ENCODE measurements at places on chromosomes 3 and 15.

GRCh38 chr15:77791941-77792340 is 159.2 kb upstream of the LINGO1 start:
- no peak for DNase-seq

DNA sequence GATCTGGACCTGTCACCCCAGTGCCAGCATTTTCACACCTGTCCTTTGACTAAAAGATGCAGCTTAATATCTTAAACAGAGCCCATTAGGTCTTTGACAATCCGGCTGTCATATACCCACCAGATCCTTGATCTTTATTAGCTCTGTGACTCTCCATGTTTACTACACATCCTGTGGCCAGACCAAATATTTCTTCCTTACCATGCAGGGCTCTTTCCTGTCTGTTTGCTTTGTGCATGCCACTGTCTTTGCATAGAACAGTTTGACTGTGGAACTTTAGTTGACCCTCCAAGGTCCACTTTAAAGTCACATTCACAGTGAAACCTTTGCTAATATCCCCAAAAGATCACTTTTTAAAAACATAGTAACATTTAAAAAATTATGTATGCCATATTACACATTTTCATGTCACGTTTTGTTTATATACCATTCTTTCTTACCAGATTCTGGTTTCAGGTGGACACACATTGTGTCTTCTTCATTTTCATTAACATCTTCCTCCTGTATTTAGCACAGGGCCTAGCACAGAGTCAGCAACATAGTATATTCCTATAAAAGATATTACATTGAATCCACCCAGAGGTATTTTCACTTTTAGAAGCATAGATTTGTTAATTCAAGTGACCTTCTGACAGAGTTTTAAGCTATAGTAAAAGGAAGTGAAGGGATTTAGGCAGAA is 95.8 kb downstream of the RAP2B start:
- DNase-seq = peak; percentile 9

DNA sequence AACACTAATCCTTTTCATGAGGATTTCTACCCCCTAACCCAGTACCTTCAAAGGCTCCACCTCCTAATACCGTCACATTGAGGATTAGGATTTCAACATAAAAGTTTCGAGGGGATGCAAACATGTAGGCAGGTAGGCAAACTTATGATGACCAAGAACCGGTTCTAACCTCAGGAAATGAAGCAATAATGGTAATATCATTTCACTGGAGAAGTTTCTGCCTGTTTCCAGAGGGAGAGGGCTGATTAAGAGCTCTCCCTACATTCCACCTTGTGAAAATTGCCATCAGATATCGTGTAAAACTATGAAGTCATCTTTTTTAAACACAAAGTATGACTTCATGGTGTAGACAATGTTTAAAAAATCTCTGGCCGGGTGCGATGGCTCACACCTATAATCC is 31.6 kb downstream of the NKIRAS1 start:
- DNase-seq = no peak

DNA sequence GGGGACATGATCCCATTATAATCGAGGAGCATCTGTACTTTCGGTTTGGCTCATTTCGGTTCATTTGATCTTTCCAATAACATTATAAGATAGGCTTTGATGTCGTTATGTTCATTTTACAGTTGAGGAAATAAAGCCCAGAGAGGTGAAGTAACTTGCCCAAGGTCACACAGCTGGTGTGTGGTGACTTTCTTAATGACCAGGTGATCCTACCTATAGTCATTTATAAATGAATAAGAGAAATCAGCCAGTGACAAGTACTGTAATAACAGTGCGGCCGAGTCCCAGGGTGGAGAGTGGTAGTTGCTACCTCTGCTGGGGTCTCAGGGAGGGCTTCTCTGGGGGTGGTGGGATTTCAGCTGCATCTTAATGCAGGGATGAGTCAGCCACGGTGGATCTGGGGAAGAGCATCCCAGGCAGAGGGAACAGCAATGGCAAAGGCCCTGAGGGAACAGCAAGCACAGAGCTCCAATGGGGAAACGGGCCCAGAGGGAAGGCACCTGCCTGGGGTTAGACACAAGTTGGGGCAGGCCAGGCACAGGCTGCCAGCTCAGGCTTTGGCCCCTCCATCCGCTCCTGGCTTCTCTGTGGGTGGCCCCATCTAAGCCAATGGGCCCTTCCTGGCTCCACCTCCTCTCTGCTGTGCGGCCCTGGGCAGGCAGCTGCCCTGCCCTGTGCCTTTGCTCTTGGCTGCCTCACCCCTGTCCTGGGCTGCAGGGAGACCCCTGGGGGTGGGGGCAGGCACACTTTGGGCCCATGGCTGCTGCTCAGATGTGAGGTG is 1.1 kb upstream of the FBLN2 start:
- DNase-seq = no peak

GRCh38 chr15:64987136-64987535 is 2.6 kb downstream of the SPG21 start:
- DNase-seq = no peak

- DNase-seq = no peak
These were observed 161.6 kb downstream of the TCF12 start for GRCh38 chr15:57079931-57080620.

DNA sequence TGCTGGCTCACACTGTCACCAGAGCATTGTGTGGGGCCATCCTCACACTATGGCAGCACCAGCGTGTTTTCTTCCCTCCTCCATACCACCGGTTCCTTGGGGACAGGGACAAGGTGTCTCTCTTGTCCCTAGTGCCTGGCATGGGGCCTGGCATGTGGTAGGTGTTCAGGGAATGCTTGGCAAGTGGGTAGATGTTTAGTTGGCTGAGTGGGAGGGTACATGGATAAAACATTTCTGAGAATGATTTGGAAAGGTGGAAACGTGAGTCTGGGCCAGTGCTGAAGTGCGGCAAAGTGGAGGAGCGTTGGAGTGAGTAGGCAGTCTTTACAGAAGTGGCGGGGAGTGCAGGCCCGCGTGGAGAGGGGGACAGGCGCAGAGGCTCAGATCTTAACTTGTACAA is 15.0 kb downstream of the SNAPC5 start:
- DNase-seq = no peak

DNA sequence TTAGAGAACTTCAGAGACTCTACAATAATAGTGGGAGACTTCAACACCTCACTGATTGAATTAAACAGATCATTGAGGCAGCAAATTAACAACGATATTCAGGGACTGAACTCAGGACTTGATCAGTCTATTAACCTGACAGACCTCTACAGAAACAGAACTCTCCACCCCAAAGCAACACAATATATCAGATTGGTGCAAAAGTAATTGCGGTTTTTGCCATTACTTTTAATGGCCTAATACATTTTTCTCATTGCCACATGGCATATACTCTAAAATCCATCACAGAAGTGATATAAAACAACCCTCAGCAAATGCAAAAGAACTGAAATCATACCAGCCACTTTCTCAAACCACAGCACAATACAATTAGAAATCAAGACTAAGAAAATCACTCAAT is 298.1 kb upstream of the SGO1 start:
- DNase-seq = no peak

DNA sequence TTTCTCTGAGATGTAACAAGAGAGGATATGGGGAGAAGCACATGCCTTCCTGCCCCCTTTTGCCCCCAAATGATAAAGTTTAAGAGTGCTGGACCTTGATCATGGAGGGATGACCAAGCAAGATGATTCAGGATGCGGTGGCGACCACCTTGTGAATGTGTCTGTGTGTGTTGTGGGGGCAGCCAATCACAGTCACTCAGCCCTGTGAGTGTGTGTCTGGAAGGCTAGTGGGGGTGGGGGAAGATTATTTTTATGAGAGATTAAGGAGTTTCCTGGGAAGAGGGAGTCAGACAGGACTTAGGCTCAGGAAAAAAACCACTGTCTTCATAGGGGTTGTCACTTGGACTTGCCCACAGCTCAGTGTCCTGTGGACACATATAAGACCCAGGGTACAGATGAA is 57.8 kb upstream of the KY start:
- no peak for DNase-seq

DNA sequence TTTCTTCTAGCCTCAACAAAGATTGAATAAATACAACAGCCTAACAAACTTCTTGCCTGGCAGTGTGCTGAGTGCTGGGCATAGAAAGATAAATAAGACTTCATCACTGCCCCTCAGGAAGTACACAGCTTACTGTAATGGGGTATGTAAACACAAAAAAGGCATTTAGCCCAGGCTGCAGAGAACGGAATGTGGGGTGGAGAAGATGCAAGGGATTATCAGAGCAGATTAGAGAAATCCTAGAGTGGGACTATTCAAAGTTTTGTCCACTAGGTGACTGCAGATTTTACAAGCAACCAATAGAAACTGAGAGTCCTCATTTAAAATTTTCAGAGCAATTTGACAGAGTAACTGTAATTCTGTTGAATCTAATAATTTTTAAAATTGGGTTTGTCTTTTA is 35.4 kb upstream of the TSC22D2 start:
- DNase-seq = peak; percentile 42

DNA sequence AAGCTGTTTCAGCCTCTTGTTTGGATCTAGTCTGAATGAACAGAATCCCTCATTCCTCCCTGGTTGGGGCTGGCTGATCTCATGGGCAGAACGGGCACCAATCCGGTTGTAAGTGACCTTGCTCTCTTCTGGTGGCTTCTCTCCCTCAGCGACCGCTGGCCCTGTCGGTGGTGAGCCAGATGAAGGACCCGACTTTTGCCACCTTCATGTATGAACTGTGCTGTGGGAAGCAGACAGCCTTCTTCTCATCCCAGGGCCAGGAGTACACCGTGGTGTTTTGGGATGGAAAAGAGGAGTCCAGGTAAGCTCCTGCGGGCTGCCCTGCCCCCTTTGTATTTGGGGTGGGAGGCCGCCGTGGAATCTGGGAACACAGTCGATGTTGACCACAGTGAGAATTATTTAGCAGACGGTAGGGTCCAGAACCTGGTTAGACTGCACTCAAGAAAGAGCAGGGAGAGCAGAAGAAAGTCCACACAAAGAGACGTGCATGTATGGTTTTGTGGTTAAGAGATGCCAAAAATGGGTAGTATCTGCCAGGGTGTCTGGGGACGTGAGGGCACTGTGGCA is 138.8 kb downstream of the LRRK1 start:
- DNase-seq = no peak

- no peak for DNase-seq
These were observed 17.7 kb downstream of the STAG1 start for GRCh38 chr3:136734382-136735070.

DNA sequence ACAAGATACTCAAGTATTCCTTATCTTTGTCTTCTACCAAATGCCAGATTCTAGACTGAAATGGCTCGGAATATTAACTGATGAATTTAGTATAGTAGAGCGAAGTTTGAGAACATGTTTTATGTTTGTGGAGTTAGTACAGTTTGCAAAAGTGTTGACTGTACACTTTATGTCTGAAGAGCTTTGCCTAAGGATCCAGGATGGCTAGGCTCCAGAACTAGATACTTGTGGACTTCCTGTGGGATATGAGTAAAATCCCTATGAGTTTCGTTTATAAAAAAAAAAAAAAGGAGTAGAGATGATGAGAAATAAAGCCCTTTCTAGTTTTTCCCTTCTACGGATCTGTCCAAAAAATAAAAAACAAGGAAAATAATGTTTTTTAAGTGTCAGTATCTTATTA is 96.7 kb downstream of the TP63 start:
- DNase-seq = no peak

GRCh38 chr15:57732526-57733331 is 26.2 kb downstream of the POLR2M start:
- peak; percentile 46 for DNase-seq

DNA sequence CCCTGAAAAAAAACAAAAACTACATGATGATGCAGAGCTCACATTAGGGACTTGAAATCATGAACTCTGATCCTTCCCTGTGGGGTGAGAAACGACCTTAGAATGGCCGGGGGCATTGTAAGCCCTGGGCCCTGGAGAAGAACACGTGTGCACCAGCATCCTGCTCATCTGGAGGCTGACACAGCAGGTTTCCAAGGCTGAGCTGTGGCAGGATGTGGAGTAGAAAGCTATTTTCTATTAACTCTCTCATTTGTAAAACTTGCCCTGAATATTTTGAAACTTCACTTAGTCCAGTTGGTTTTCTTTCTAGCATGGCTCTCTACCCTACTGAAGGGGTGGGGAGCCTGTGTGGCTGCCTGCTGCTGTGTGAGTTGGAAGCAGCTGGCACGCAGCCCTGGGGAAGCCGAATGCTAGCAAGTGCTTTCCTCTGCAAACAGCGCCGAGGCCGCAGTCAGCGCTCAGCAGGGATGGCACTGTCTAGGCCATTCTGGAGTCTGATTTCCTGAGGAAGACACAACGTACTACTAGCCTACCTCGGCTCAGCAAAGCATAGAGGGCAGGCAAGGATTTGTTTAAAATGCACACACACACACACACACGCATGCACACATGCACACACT is 58.0 kb downstream of the GABRG3 start:
- DNase-seq = no peak

DNA sequence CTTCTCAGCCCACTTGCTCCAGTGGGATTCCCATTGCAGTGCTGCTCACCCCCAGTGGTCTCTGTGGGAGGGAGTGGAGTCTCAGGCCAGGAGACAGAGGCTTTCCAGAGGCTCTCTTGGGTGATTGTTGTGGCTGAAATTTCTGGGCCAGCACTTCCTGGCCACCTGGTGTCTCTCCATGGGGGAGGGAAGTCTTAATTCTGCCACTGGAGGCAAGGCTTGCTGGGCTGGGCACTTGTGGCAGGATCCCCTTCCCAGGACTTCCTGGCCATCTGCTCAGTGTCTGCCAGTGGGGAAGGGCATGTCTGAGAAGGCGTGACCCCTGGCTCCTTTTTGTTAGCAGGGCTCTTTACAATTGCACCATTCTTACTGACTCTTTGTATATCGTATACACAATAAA is 351.8 kb downstream of the GABRB3 start:
- DNase-seq = no peak

DNA sequence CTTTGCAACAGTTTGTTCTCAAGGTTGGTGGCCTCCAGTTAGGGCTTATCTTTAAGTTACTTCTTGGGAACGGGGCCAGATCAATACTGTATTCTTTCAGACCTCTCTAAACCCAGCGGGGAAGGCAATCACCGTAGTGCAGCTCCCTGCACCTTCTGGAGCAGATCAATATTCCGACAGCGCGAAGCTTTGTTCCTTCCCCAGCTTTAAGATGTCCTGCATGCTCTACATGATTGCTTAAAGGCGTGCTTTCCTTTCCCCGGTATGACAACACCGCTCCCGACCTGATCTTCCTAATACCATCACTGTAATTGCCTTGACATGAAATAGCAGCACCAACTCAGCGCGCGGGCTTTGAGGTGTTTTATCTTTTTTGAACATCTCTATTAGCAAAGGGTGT is 755.2 kb downstream of the NR2F2 start:
- no peak for DNase-seq

DNA sequence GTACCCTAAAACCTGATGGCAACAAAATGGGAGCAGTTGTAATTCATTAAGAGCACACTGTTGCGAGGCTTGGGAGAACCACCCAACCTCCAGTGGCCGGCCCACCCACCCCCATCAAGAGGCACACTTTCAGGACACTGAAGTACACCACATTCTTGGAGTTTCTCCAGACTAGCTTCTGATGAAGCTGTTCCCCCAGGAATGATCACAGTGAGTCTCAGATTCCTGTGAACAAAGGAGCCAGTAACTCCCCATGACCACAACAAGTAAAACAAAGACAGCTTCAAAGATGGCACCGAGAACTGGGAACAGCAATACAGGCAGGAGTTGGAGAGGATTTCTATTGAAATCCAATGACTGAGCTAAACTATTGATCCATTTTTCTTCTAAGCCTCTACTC is 126.0 kb downstream of the ST8SIA2 start:
- no peak for DNase-seq
